ENCODE measurements at places on chromosomes 6 and 20.
A peak's percentile ranks its signal among the peaks of the same experiment; 100 is the strongest.

DNA sequence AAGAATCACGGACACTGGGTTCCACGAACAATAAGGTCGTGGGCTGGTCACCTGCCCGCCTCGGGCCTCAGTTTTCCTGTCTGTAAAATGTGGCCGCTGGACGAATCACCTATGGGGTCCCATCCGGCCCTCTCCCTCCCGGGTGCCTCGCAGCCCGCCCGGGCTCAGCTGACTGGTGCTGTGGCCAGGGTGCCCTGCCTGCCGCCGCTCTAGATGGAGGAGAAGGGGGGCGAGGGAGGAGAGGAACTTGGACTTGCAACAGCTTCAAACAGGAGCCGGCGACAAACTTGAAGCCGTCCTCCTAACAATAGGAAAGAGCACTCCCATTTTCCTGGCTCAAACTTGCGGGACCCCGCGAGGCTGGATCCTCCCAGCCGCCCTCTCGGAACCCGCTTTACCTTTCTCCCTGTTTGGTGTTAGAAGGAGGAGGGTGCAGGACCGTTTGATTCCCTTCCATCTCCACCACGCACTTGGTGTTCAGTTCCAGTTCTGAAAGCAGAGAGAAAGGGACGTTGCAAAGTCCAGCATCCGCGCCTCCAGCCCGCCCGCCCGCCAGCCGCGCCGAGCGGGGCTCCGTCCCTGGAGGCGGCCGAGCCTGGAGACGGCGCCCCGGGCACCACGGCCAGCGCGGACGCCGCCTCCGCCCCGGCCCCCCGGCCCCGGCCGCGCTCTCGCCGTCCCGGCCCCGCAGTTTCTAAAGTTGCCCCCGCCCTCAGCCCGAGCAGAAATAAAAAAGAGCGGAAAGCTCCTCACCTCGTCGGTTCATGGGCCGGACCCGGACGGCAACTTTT is 584 bp downstream of the KIF13A start:
- peak; percentile 46 for DNase-seq

GRCh38 chr6:36221674-36222073 is 25.1 kb downstream of the BRPF3 start:
- DNase-seq = no peak

DNA sequence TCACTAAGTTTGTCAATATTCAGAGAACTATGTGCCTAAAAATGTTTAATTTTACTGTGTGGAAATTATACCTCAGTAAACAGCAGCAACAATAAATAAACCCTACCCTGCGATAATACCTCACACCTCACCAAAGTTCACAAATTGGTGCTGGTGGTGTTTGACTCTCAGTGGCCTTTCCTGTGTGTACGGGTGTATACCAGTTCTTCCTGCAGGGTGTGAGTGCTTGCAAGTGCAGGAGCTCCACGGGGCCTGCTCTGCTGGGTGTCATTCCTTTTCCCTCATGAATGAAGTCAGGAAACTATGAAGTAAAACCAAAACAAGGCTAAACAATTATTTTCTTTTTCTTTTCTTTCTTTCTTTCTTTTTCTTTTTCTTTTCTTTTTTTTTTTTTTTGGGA is 4.1 kb upstream of the ENPP5 start:
- no peak for DNase-seq

DNA sequence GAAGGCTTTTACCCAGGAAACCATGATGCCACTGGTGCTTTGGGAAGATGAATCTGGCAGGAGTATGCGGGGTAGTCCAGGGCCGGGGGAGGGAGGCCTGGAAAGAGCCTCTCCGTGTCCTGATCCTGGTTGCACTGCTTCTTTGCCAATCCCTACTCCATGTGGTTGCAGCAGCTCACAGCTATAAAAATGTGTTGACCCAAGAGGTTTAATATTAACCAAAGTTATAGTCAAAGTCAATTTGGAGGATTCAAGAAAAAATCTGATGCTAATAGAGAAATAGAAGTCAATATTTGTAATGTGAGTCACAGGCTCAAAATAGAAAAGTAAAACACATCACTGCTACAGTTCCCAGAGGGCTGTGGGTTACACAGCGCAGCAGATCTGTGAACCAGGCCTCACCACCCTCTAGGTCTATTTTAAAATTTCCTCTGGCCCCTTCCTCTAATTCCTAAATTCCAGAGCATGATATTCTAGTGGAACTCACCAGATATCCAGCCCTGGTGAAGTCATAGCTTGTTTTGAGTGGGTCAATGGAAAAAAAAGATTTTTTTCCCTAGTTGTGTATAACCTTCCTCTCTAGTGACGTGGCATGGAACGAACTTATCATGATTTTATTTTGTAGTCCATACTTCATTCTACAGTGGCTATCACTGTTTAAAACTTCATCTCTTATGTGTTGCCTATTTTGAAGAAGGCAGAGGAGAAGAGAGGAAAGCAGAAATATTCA is 63.2 kb upstream of the BMP2 start:
- no peak for DNase-seq

DNA sequence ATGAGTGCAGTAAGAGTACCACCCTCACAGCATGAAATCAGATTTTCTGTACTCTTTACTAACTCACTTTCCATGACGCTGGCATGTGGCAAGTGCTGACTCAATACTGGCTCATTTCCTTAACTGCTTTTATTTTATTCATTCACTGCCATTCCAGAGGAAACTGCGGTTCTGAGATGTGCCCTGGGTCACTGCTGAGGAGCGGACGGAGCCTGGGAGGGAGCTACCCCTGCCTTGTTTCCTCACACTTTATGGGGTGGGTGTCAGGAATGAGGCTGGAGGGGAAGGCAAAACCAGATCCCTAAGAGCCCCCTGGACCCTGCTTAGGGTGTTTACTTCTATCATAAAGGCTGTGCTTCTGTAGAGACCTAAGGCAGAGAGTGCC is 14.4 kb downstream of the NT5E start:
- DNase-seq = peak; percentile 78

DNA sequence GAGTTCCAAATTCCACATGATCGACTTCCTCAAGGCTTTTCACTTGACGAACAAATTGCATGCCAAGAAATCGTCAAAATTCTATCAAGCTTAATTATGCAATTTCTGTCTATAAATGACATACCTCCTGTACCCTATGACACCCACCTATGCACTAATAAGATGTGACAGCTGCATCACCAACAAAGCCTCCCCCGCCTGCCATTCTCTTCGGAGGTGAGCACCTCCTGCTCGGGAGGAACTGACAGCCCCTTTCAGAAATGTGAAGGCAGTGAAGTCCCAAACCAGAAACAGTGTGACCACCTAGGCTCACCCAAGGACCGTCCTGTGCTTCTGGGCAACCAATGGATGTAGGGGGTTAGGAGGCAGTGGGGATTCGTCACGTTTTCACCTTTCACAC is 37.1 kb downstream of the GPR6 start:
- DNase-seq = no peak

Measured in SW480 (cell line).